ENCODE measurements at places on chromosomes 16 and 17. TPM values are rescaled to one million over a fixed set of nuclear protein-coding genes. Genes with fewer than 3 reads are reported as not detected.

- no peak for DNase-seq
These were observed 2.5 kb downstream of the KNOP1 start for GRCh38 chr16:19715566-19715965.

DNA sequence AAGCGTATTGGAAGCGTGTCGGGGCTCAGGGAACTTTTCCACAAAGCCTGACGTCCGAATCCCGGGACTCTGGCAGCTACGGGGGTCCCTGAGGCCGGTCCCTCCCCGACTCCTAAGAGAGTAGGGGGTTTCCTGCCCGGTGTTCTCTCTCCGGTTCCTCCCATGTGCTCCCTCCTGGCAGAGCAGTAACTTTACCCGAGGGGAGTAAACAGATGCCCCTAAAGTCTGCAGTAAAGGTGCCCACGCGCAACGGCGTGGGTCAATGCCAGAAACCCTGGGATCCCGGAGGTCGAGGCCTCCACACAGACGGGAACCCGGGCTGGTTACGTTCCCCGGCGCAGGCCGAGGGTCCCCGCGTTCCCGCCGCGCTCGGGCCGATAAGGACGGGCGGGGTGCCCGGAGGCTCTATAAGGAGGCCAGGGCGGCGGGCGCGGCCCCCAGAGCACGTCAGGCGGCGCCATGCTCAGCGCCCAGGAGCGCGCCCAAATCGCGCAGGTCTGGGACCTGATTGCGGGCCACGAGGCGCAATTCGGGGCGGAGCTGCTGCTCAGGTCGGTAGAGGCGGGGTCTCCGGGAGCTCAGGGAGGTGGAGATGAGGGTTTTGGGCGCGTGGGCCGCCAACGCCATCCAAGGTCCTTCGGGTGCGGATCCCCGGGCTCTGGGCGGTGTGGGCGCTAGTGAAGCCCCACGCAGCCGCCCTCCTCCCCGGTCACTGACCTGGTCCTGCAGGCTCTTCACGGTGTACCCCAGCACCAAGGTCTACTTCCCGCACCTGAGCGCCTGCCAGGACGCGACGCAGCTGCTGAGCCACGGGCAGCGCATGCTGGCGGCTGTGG is at the start of gene HBM:
Gene HBM (plus strand): TSS at position 440 of the 836 bp plus-strand sequence. CDS start 20 bp downstream, at position 460.
- DNase-seq = no peak

- DNase-seq = no peak
These were observed 2.9 kb downstream of the RNASEK start for GRCh38 chr17:7014995-7015958.

GRCh38 chr17:26773189-26774188 is 520.4 kb upstream of the WSB1 start:
- DNase-seq = no peak

GRCh38 chr16:78252757-78253156 is 153.3 kb downstream of the WWOX start:
- DNase-seq = no peak

DNA sequence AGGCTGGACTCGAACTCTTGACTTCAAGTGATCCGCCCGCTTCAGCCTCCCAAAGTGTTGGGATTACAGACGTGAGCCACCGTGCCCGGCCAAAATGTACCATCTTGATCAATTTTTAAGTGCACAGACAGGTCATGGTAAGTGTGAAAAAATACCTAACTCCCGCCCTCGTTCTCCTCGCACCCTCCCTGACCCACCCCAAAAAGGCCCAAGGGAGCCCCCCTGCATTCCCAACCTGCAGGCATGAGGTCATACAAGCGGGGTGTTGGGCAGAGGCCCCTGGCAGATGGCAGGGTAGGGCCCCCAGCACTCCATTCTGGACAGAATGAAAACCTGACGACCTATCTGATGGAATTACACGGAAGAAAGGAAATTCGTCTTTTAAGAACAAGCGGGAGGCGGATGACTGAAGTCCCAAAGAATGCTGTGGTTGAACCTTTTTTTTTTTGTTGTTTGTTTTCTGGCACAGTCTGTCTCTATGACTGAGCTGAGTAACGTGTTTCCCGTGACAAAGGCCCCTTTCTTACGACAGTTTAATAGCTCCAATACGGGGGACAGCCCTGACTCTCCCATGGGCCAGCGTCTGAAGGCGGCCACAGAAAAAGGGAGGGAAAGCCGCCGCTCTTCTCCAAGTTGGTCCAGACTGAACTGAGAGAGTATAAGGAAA is 376.4 kb downstream of the SLC39A11 start:
- no peak for DNase-seq

DNA sequence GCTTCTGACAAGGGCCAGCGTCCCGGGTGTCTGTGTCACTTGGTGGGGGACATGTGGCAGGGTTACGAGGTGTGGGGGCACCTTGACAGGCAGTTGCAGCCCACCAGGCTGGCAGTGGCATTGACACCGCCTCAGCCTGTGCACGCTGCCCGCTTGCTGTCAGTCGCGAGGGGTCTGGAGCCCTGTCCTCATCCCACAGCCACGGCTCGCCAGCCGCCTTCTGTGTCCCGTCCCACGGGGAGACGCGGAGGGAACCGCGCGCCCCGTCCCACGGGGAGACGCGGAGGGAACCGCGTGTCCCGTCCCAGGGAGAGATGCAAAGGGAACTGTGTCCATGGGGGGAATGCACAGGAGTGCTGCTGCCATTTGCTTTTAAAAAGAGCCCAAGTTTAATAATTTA is 3.5 kb downstream of the PABPN1L start:
- DNase-seq = no peak

DNA sequence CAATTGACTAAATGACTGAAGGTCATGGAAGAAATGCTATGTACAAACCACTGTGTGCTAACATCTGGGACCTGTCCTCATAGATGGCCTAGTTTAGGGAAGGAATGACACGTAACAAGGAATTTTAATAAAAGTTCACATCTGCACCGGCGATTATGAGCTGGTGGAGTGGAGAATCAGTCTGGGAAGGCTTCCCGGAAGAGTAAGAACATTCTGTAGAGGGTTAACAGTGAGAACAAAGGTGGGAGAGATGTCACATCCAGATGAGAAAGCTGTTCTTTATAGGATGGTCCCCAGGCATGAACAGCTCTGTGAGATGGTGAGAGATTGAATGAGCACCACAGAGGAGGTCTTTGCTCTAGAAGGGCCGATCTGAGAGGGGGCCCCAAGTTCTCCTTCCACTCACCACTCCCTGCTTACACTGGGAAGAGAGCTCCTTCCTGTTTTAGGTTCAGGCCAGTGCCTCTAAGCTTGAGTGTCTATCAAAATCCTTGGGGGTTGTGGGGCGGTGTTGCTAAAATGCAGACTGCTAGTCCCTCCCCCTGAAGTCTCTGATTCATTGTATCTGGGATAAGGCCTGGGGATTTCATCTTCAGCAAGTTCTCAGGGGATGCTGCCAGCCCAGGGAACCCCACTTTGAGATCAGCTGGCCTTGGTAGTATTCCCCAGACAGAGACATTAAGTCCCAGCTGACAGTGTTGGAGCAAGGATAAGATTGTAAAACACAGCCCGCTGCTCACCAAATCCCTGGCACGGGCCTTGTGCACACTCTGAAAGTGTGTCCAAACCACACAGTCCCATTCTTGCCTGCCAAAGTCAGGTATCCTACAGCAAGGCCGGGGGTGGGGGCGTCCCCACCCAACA is 294.7 kb upstream of the MAF start:
- DNase-seq = peak; percentile 68

DNA sequence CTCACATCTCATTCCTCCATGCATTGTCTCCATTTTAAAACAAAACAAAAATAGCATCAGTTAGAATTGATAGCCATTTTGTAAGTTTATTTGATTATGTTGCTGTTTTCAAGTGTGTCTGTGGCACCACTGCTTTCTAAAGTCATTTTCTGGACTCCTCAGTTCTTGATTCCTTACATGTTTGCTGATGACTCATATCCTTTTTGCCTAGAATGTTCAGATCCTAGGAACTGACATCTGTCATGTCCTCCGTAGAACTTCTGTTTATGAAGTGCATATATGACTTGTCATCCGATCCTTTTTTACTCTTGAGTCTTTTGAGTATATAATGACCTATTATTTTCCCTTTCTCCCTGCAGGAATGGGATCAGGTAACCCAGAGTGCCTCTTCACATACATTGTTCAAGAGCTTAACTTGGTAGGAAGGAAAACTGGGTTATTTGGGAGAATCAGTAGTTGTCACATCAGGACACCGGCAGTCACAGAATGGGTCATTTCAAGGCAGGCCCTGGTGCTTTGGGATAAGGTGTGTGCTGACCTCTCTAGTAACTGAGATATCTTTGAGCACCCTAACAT is 69.2 kb downstream of the MAP2K4 start:
- no peak for DNase-seq

- DNase-seq = no peak
These were observed 281.4 kb upstream of the DYNLRB2 start for GRCh38 chr16:80259290-80259805.

DNA sequence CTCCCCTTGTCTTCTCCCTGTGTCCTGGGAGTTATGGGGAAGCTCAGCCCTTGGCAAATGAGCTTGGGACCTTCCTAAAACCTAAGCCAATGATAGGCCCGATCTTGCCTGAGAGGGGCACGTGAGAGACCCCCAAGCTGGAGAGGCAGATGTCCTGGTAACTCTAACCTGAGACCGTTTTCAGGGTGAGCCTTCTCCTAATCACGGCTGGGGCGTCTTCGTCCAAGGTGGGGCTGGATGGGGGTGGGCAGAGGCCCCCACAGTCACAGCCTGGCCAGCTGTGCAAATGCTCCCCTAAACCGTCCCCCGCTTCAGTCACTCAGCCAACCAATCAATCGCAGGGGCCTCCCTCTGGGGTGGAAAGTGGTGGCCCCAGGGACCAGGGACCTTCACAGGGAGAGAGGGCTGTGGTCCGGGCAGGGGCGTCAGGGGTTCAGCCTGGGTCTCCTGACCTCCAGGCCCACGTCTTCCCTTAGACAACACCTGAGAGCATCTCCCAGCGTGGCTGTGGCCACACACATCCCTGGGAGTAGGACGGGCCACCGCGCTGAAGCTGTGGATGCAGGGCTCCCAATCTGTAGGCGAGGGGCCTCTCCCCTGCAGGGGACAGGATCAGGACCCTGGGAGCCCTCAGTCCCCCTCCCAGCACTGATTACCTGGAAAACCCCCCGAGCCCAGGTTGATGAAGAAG is 30.6 kb downstream of the ACTG1 start:
- DNase-seq = no peak

- no peak for DNase-seq
These were observed 279.5 kb upstream of the MYOCD start for GRCh38 chr17:12386225-12386624.

GRCh38 chr17:3512505-3513171 is 36.8 kb downstream of the ASPA start:
- peak; percentile 90 for DNase-seq

DNA sequence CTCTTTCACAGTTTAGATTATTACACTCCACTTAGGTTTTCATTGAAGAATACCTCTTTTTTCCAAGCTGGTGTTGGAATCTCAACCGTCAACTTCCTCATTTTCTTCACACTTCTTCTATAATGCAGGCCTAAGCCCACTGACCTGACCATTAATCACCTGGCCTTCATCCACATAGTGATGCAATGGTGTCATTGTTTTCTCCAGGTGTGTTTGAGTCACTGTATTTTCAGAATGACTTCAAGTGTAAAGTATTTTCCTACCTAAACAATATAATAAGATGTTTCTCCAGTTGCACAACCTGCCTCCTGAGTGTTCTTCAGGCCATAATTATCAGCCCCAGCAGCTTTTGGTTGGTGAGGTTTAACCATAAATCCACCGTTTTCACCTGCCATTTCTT is 1675.1 kb downstream of the TP53TG3F start:
- no peak for DNase-seq

GRCh38 chr17:21171970-21172510 is 41.9 kb downstream of the TMEM11 start:
- DNase-seq = peak; percentile 36

- no peak for DNase-seq
These were observed 270.0 kb upstream of the SOX9 start for GRCh38 chr17:71850812-71851211.

DNA sequence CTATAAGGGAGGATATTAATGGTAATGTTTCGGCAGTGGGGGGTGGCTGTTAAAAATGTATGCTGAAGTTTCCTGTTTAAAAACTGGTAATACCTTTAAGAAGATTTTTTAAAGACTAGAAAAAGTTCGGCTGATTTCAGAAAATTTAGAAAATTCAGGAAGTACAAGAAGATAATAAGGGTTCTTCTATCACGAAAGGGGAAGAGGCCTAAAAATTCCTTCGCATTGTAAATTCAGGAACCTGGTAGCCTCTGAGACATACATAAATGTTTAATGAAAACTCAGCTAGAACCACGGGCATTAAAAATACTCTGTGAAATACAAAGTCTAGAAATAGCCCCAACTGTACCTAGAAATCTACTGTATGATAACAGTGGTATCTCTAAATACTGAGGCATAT is 181.2 kb downstream of the PARN start:
- no peak for DNase-seq

- DNase-seq = no peak
These were observed 23.0 kb downstream of the ERN1 start for GRCh38 chr17:64106918-64107317.

GRCh38 chr16:84503751-84504395 is 586 bp downstream of the MEAK7 start:
- no peak for DNase-seq

GRCh38 chr17:50523208-50523607 is 9.3 kb upstream of the EPN3 start:
- no peak for DNase-seq

DNA sequence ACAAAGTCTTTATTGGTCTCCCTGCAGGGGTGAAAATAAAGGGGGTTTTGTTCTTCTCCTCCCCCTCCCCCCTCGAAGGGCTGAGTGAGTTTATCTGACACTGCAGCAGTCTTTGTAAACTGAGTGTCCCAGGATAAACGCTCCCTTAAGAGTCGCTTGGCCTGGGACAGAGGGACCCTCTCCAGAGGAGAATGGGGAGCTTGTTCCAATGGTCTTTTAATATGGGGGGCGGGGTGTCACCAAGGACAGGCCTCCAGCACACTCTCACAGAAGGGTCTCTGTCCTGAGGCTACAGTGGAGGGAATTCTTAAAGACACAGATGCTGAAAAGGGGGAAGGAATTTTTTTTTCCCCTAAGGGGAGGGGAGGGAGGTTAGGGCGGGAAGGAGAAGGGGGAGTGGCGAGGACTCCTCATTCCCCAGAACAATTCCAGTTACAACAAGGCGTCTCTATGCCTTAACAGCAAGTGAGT is 455.5 kb downstream of the SOX9 start:
- DNase-seq = no peak

GRCh38 chr16:31357324-31358109 is 2.5 kb downstream of the ITGAX start:
- no peak for DNase-seq

- no peak for DNase-seq
These were observed 59.8 kb downstream of the TIMM22 start for GRCh38 chr17:1056761-1057160.

DNA sequence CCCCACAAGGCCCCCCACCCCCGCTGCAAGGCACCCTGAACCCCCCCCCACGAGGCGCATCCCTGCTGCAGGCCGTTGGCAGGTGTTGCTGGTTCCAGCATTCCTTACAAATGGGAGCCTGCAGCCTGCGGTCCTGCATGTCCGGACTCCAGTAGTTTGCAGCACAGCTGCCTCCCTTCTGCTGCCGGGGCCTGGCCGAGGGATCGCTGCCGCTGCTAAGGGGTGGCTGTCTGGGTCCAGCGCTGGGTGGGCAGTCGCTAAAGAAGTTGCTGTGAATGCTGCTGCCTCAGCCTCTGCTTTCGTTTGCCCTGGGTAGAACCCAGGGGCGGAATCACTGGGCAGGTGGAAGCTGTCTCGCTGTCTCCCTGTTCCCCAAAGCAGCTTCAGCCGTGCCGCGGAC is 11.8 kb downstream of the UTS2R start:
- DNase-seq = no peak

The PALB2 gene
- 4.6 TPM for total RNA-seq

The PRSS27 gene
- 0.45 TPM for total RNA-seq
